T-helper 1 cell (primary cell): ENCODE measurements at places on chromosomes 5 and 9.

- peak; percentile 78 for DNase-seq
Observed at GRCh38 chr9:95494416-95495371, 22.1 kb downstream of the PTCH1 start.

DNA sequence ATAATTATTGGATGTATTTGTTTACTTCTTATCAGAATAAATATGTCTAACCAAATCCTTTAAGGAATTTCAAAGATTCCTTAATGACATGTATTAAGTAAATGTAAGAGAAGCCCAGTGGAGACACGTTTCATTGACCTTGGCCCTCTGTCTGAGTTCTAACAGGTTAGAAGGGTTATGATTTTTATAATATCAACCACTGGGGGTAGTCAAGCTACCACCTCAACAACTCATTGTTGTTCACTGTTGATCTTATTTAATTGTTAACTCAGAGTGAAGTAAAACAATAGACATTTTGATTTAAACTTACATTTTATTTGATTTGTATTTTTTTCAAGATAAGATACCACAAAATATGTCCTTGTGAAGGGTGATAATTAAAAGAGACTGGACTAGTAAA lies 499.2 kb upstream of the COX7C start:
- DNase-seq = no peak

GRCh38 chr5:68730220-68730978 lies 363.4 kb upstream of the SLC30A5 start:
- DNase-seq = no peak

DNA sequence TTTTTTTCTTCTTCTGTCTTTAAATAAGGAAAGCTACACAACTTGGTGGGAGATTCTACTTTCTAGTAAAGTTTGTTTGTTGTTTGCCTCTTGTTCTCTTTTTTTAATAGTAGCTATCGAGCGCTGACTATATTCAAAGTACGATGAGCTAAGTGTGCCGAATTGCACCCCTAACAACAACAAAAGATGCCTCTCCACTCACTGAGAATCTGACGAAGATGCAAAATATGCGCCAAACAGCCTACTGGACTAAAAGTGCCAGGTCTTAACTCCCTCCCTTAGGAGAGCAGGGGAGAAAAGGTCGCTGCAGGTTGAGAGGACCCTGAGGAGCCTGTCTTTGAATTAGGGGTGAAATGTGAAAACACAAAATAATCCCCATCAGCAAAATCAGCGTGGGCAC lies 713.8 kb upstream of the WWC1 start:
- DNase-seq = no peak
